ENCODE measurements at places on chromosomes 3 and 15.

- peak; percentile 69 for DNase-seq
Observed at GRCh38 chr15:76190751-76191538, 120.3 kb downstream of the ETFA start.

DNA sequence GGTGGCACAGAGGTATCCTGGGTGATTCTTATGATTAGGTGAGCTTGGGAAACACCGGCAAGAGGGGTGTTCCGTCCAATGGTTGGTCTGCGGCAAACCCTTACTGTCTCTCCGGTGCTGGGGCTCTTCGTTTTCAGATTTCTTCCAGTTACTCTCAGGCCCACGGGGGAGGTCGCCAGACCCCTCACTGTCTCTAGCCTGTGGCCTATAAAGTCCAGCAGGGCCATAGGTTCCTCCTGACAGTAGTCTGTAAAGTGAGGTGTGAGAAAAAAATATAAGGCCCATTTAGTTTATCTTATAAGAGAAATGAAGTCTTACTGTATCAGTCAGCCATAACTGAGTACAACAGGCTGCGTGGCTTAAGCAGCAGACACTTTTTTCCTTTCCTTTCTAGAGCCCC lies 1.4 kb downstream of the ESYT3 start:
- DNase-seq = no peak

DNA sequence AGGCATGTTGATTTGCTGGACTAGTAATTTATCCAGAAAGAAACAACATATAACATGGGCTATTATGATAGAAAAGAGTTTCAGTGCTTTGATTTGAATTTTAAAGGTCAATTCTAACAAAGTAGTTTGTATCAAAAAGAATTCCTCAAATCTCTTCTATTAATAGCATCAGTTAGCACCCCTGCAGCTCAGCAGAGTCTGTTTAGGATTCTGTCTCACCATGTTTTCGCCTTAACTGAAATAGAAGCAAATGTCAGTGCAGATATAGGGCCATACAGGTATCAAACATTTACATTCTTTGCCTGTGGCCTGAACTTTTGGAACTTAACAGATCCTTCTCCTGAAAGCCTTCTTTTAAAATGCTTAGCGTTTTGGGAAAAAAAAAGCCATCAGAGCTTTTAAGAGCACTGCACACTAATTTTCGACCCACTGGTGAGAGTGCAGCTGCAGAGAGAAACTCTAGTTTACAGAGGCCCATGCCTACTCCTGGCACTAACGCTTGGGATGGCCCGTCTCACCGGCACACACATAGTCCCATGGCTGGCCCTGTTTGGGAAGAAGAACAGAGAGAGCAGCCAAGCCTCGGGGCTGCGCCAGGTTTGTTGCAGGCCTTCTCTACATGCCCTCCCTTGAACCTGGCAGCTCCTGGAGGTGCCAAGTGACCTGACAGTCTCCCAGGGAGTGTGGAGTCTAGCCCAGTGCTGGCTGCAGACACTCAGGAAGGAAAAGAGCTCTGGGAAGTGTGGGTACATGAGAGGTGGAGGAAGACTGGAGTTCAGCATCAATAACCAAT lies 9.9 kb upstream of the PAQR9 start:
- DNase-seq = no peak

DNA sequence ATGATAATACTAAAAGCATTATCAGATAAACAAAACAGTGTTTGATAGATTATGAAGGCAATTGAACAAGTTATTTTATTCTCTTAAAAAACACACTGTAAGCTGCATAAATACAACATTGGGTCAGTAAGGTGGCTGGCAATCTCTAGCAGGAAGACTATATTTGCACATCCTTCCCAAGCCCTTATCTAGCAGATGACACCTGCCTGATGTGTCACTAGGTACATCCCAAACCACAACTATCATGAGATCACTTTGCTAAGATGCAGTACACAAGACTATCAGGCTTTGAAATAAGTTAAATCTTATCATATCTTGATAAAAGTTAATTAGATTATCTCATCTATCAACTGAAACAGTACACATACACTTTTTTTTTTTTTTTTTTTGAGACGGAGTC lies 417.4 kb downstream of the MECOM start:
- DNase-seq = no peak

DNA sequence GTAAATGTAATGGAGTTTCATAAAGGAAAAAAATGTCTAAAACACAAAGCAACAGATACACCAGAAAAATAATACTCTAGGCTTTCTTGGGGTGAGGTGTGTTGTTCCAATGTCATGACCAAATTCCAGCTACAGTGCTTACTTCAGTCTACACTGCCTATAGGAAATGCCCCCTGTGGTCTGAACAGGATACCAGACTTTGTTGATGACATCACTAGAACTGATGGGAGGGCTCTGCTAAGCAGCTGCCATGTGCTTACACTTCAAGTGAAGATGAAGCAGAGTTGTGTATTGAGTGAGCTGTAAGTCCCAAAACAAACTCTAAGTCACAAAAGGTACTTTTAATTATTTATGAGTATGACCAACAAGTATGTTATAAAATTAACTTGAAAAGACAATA lies 456.1 kb upstream of the IL12A start:
- no peak for DNase-seq
